ENCODE measurements at places on chromosomes 3 and 15. TPM values are rescaled to one million over a fixed set of nuclear protein-coding genes. Genes with fewer than 3 reads are reported as not detected.

GRCh38 chr15:89112341-89112971 lies 24.2 kb downstream of the ABHD2 start:
- DNase-seq = no peak

DNA sequence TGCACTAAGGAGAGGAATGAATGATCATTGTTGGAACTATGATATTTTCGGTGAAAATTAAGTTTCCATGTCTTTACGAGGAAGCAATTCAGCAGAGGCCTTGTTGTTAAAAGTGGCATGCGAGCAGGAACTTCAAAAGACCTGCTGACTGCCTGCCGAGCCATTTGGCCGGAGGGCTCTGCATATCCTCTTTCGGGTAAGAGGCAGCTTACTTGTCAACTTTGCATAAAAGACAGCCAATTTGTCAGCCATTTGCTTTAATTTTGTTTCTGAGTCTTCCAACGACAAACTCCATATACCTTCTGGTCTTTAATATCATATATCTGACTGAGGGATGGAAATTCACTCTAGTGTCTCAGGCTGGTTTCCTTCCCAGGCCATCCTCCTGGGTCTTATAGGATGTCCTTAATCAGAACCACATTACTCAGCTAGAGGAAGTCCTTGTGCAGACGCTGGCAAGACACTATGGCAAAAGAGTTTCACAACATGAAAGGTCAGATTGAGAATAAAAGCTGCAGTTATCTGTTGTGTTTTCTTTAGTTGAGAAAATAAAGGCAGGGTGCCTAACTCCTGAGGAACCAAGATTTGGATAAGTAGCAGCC lies 128.7 kb upstream of the WNT5A start:
- DNase-seq = no peak

DNA sequence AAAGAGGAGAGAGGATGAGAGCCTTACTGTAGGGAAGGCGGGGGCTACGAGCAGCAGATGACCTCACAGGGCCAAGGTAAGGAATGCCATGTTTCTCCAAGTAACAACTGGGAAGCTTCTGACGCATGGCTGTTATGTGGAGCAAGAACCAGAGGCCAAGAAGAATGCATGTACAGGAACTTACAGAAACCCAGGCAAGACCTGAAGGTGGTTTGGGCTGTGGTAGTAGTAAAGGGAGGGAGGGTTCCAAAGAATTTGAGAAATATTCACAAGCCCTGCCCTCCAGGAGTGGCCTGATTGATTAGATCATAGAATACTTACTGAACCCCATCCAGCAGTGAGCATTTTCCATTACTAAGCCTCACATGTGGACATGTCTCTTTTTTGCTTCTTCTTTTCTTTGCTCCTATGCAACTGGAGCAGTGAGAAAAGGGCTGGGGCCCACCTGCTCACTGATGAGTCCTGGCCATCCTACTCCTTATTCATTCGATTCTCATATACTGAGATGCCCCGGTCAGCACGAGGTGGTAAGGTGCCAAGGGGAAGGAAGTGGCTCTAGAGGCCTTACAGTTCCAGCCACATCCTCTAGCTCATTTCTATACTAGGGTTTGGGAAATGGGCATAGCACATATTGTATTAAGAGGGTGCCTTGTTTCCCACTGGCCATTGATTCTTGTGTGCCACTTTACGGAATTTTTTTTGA lies 8.3 kb upstream of the SLC12A8 start:
- DNase-seq = no peak

Gene ZMYND10
- total RNA-seq = not detected

Gene AMOTL2
- total RNA-seq = 86.3 TPM

GRCh38 chr15:72727154-72727553 lies 41.1 kb downstream of the BBS4 start:
- DNase-seq = no peak

DNA sequence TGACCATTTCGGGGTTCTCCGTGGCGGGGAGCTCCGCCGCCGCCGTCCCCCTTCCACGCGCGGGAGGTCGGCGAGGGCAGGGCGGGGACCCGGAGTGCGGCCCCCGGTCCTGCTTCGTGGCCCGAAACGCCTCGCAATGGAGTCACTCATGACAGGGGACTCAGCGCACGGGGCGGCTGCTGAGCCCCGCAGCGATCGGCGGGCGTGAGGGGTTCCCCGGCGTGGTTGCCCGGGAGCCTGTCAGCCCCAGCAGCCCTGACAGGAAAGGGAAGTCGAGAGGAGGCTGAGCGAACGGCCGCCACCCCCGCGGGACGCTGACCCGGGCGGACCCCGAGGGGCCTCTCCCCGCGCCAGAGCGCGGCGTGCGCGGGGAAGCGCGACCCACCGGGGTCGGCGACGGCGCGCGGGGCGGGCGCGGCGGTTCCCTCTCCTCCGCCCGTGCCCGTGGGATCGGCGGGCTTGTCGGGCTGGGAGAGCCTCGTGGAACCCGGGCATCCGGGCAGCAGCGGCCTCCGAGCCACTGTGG lies 564 bp upstream of the PIGZ start:
- no peak for DNase-seq

DNA sequence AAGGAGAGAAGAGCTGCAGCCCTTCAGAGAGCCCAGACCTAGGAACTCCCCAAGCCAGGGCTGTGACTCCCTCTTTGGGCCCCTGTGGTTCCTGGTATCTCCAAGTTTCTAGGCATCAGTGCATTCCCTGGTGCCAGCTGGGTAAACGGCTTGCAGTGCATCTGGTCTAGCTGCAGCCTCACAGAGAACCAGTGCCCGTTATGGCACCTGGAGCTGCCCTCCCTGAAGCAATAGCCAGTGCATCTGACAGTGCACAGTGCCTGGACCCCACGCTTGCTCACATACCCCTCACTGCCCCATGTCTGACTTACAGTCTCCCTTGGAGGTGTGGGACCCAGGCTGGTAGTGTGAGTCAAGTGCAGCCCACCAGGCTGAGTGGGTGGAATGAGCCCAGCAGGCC lies 52.1 kb downstream of the LSAMP start:
- no peak for DNase-seq

- peak; percentile 28 for DNase-seq
These were observed 4.0 kb downstream of the LAMP3 start for GRCh38 chr3:183158551-183159006.

GRCh38 chr3:178520451-178520850 lies 15.8 kb upstream of the KCNMB2 start:
- DNase-seq = no peak

DNA sequence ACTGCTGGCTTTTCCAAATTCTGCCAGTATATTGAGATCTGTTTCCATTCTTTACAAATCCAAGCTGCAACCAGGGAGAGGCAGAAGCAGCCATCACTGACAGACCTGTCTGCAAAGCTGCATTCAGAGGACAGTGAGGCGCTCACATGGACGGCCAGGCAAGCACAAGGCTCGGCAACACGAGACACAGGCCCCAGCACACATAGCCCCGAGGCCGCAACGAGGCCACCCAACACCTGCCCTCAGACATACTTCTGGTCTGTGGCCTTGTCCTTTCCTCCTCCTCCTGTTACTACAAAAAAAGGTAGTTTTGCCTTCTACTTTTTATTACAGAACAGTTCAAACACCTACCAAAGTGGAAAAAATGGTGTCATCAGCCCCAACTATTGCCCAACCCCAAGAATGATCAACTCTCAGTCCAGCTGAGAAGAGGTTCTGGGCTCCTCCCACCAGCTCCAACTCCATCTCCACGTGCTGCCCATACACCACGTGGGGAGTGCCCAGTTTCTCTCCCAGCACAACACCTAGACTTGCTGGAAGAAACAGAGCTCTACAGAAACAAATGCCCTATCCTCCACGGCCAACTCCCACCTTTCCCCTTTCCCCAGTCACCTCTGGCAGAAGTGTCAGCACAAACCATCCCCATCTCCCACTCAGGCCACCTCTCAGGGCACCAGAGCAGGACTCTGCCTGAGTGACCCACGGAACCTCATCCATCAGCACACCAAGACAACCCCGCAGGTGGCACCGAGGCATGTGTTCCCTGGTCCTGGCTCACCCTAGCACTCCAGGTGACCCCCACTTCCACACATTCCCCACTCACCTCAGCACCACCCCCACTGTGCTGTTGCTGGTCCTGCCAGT lies 7.4 kb downstream of the ZXDC start:
- no peak for DNase-seq

Gene AADACL2
- not detected for total RNA-seq

Gene C2CD4A
- total RNA-seq = not detected

GRCh38 chr3:18080198-18080689 lies 337.8 kb upstream of the TBC1D5 start:
- DNase-seq = no peak

Gene SCN11A
- not detected for total RNA-seq

Gene MOBP
- total RNA-seq = not detected

Measured in SJSA1 (cell line).